ENCODE measurements at places on chromosomes 6 and 20. TPM values are rescaled to one million over a fixed set of nuclear protein-coding genes. Genes with fewer than 3 reads are reported as not detected.

SAMD5 gene
- 3.7 TPM for total RNA-seq

GFOD1 gene
- total RNA-seq, result 3.7 TPM

SLC12A5 gene
- total RNA-seq, result not detected

KHDC1L gene
- 1.1 TPM for total RNA-seq

VGLL2 gene
- total RNA-seq, result not detected
